ENCODE measurements at places on chromosomes 7 and 10.

- peak; percentile 1 for DNase-seq
These were observed 59.8 kb upstream of the CHST15 start for GRCh38 chr10:124153023-124153826.

DNA sequence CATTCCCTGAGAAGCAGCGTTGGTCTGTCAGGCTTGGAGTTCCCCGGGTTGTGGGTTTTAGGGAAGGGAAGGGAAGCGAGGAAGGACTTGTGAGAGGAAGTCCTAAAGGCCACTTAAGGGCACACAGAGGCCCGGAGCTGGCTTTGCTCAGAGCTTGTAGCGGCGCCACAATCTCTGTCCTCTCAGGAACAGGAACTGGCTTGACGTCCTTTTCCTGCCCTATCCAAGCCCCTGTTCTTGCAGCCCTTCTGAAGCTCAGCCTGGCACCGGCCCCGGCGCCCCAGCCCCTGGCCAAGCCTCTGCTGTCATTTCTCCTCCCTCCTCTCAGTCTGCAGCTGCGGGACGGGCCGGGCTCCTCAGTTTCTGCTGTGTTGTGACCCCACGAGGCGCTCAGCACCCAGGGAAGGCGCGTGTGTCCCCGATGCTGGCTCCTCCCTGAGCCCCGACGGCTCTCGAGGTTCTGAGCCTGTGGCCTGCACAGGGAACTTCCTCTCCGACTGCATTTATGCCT is at the start of gene GIMAP8:
GIMAP8 (plus strand) TSS at position 140 of the 511 bp plus-strand sequence. CDS start 16,069 bp downstream, outside the sequence.
- no peak for DNase-seq

DNA sequence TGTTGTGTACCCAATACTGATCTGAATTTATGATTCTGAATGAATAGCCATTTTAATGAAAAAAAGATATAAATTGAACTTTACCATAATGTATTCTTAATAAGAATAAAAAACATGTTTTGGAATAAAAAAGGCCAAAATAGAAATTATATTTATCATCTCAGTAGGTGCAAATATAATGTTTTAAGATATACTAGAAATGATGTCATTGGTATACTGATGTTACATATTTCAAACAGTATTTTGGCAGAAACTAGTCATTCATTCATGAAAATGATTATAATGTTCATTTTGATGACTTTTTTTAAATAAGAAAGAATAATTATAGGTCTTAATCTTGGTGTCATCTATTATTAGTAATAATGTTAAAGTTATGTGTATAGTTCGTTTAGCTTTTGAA is 9.2 kb downstream of the PCGF5 start:
- no peak for DNase-seq

GRCh38 chr10:63388421-63389031 is 77.3 kb downstream of the JMJD1C start:
- DNase-seq: no peak

DNA sequence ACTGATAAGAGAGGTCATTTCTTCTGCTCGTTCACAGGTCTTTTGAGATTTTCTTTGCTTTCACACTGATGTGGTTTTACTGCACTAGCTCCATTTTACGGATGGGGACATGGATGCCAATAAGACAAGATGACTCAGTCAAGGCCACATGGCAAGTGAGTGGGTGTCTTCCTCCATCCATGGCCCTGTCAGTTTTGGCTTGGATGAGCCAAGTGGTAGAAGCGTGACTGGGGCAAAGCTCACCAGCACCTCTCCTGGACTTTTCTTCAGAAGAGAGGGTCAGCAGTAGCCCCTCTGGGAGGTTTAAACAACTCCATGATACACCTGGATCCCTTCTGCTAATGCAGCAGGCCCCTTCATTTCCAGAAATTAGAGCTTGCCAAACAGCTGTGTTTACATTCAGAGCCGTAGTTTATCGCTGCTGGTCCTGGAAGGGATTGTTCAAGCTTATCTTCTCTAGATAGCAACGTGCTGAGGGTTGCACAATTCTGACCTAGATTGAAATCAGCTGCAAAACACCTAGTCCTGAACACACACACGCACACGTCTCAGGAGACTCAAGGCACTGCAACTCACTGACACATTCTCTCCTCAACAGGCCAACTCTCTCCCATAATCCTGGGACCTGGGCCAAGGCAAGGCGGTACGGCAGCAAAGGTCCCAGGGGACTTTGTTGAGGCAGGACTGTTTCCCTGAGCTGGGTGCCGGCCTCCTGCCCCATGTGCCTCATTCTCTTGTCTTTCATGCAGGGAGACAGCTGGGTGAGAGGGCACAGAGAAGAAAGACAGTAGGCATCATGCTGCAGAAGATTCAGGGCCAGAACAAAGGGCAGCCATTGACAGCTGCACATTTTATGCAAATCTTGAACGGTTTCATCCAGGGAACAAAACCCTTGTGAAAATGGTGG is 14.2 kb upstream of the PDCD4 start:
- DNase-seq: peak; percentile 88

DNA sequence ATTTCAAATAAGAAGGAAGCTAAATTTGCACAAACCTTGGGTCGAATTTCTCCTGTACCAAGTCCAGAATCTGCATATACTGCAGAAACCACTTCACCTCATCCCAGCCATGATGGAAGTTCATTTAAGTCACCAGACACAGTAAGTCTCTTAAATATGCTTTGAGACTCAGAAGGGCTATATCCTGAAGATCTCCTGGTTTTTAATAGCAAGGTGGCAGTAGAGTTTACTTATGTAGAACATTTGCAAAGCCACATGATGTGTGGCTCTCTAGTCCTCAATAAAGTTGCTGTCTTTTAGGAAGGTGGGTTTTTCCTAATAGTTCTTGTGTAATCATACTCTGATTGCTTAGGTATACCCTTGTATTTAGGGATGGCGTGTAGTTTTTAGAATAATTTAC is 8.7 kb downstream of the DBF4 start:
- no peak for DNase-seq

All from posterior cingulate gyrus (tissue), 11 donors.